Left ventricle myocardium inferior (tissue), 1 donor: ENCODE measurements at places on chromosomes 4 and X. TPM values are rescaled to one million over a fixed set of nuclear protein-coding genes. Genes with fewer than 3 reads are reported as not detected.

Gene KLHL13
- total RNA-seq, result 11.4 TPM

Gene TEX13B
- not detected for total RNA-seq

Gene TLR1
- 3.5 TPM for total RNA-seq

Gene ANTXR2
- 42.4 TPM for total RNA-seq

Gene MAGEA2B
- not detected for total RNA-seq

Gene SPON2
- total RNA-seq, result 13.9 TPM

Gene S100P
- total RNA-seq, result not detected

Gene EGF
- 13.0 TPM for total RNA-seq

Gene SRPX
- total RNA-seq, result 55.9 TPM

Gene REELD1
- not detected for total RNA-seq

Gene CLTRN
- total RNA-seq, result 0.66 TPM

Gene AADAT
- 2.2 TPM for total RNA-seq

Gene DOCK11
- 3.8 TPM for total RNA-seq

Gene GPR101
- total RNA-seq, result not detected

Gene TCEAL5
- 0.19 TPM for total RNA-seq

Gene HPGD
- 1.4 TPM for total RNA-seq

Gene PNCK
- total RNA-seq, result 6.1 TPM
